ENCODE measurements at places on chromosomes 3 and 15.

DNA sequence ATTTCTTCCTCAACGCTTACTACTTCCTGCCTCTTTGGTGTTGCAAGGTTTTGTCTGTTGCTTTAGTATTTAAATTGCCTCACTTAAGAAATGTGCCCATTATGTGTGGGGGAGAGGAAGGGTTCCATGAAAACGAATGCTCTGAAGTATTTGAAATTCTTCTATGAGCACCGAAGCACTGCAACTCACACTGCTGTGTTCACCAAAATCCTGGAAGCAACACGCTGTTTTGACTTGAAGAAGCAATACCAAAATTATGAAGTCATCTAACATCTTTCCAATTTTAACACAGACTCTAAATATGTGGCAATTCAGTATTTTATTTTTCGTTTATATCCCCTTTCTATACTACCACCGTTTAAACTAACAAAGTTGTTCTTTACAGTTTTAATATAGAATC is 101.5 kb downstream of the RBMS3 start:
- no peak for DNase-seq

DNA sequence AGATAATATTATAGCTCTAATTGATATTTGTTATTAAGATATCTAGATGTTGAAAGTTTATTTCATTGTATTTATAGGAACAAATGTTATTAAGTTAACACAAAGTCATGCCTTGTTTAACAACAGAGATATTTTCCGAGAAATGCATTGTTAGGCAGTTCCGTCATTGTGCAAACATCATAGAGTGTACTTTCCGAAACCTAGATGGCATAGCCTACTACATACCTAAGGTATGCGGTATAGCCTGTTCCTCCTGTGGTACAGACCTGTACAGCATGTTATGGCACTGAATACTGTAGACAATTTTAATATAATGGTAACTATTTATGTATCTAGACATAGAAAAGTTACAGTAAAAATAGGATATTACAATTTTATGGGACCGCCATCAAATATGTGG is 114.3 kb downstream of the NAALADL2 start:
- no peak for DNase-seq

- no peak for DNase-seq
Observed at GRCh38 chr3:53865732-53866499, 16.0 kb downstream of the ACTR8 start.

DNA sequence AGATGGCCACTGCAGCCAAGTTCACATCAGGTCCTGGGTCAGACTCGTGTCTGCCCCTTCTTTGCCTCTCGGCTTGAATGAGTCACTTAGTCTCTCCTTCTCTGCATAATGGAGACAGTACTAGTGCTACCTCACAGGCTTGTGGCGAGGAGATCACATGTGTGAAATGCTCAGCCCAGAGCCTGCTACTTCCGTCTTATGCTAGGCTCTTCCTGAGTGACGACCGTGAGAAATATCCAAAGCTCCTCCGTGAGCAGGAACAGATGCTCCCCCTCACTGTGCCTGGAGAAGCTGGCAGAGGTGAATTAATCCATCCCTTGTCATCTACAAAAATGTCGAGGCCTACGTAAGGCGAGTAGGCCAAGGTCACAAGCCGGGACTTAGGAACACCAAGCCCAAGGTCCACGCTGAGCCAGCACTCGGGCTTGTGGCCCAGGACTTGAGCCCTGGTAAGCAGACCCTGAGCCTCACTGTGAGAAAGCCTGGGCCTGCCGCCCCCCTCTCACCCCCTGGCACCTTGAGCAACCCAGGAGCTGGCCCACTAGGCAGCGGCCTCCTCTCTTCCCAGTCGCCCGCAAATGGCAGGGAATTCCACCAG is 17.9 kb downstream of the PAK6 start:
- no peak for DNase-seq

DNA sequence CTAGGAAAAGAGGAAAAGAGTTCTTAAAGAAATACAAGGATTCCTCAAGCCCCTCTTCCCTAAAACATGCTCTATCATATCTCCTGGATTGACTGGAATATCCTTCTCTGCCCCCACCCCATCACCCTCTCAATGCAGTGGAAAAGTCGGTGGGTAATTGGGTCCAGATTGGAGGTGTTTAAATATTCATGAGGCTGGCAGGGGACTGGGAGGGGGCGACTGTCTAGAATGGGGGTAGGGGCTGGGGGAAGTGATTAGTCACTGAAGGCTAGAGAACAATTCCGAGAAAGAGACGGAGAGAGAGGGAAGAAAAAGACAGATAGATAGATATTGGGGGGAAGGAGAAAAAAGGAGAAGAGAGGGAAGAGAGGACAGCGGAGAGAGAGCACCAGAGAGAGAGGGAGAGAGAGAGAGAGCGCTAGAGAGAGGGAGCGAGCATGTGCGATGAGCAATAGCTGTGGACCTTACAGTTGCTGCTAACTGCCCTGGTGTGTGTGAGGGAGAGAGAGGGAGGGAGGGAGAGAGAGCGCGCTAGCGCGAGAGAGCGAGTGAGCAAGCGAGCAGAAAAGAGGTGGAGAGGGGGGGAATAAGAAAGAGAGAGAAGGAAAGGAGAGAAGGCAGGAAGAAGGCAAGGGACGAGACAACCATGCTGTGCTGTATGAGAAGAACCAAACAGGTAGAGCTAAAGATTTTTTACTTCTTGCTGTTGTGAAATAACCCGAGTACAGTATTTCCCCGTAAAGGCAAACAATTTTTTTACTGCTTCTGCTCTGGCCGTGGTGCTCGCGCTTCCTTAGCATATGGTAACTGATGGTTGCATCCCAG is at the start of gene GAP43:
GAP43 (plus strand) TSS at position 467 of the 825 bp plus-strand sequence; CDS start at position 647, 180 bp downstream.
- peak; percentile 33 for DNase-seq

GRCh38 chr3:53150247-53151085 is 10.5 kb upstream of the PRKCD start:
- peak; percentile 66 for DNase-seq

DNA sequence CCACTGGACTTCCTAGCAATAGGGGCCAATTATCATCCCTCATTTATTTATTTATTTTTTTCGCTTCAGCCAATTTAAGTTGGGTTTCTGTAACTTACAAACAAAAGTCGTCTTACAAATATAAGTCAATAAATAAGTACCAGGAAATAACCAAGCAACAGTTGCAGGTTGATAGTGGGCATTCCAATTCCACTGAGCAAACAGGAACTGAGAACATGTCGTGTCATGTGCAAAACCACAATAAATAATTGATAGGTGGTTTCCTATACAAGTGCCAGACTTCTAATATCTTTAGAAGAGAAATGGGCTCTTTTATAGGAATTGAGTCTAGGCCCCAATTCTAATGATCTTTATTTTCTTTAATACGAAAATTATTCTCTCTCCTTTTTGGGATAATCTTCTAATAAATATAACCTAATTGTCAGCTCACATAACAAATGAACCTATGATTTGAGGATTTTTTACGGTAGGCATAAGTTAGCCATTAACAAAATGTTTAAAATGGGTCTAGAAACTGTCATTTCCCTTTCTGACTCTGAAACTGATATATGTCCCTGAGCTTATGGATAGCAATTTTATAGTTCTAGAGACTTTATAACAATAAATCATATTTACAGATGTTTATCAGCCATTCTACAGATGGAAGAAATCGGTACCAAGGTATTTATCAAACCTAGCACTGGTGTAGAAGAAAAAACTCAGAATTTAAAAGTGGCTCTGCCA is 571.8 kb downstream of the FOXP1 start:
- no peak for DNase-seq

DNA sequence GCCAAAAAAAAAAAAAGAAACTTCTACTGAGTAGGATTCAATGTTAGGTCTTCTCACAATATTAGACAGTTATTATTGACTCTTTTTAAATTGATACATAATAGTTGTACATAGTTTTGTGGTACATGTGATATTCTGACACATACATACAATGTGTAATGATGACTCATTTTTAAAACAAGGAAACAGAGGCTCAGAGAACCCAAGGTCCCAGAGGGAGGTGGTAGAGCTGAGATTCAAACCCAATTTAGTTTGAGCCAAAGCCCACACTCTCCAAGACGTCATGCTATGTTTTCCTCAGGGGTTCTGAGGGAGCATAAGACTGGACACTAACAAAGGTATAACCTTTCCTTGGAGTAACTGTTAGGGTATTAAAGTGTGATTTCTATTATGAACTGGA is 40.6 kb downstream of the MYO5C start:
- no peak for DNase-seq

GRCh38 chr3:168585544-168585943 is 489.8 kb upstream of the GOLIM4 start:
- DNase-seq: no peak
